Stimulated activated CD8-positive, alpha-beta memory T cell treated with anti-CD3 and anti-CD28 coated beads, Interleukin-7, amount 100 ng/mL, for 24 hours (primary cell): ENCODE measurements at places on chromosomes 7 and 10.

- no peak for DNase-seq
Measured at GRCh38 chr7:1754345-1754908, 84.3 kb downstream of the ELFN1 start.

- DNase-seq, result no peak
Measured at GRCh38 chr10:3500408-3500856, 284.6 kb downstream of the KLF6 start.

- no peak for DNase-seq
Measured at GRCh38 chr10:10318856-10319255, 698.8 kb upstream of the CELF2 start.

DNA sequence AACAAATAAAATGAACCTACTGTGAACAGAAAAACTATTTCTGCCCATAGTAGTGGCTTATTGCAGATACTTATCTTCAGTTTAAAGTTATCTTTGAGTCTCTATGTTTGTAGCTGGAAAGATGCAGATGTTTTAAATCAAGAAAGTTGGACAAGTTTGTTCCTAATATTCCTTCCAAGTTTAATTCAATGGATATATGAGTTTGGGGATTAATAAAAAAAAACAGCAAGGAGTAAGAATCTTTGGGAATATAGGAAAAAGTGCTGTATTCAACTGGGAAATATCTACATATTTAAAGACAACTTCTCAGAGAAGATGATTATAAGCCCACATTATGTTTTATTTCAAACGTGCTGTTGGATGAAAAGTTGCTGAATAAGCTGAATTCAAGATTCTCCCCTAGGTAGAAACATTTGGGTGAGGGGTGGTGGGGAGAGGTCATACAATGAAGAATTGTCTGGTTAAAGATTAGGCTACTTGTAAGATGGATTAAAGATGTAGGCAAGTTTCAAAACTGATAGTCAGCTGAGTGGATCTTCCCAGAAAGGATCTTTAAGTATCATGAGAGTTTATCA, 1135.2 kb downstream of the CNTNAP2 start:
- DNase-seq, result no peak

DNA sequence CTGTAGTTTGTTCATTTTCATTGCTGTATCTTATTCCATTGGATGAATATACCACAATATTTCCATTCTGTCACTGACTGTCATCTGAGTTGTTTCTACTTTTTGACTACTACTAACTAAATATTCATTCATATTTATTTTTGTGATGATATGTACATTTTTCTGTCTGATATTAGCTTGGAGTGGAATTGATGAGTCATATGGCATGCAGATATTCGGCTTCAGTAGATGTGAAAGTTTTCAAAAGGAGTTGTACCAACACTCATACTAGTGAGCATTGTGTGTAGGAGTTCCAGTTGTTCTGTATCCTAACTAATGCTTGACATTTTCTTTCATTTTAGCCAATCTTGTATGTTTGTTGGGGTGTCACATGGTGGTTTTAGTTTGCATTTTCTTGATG, 7.7 kb downstream of the RUNDC3B start:
- DNase-seq, result no peak

GRCh38 chr10:49040601-49041000, 74.7 kb downstream of the VSTM4 start:
- DNase-seq, result no peak

DNA sequence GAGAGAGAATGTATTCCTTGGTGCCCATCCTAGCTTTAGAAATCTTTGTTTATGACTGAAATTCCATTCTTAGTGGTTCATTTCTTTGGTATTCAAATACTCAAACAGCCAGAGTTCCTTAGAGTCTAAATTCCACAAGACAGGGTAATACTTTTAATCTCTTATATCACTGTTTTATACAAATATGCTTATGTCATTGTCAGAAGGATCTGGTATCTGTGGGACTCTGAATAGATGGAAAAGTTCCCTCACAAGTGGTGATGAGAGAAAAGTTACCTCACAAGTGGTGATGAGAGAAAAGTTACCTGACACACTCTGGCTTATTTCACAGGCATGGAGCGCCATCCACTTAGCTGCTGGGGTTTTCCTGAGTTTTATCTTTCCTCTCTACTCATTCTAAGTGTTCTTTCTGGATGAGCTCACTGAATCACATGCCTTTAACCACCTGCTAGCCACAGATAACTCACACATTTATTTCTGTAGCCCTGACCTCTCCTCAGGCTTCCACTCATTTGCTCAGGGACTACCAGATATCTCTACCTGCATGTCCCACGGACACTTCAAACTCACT, 784.0 kb downstream of the SUGCT start:
- no peak for DNase-seq

- DNase-seq, result no peak
Measured at GRCh38 chr10:269440-270074, 134.3 kb downstream of the ZMYND11 start.

GRCh38 chr7:40437498-40437897, 302.7 kb downstream of the SUGCT start:
- no peak for DNase-seq

GRCh38 chr7:843230-843629, 11.0 kb downstream of the SUN1 start:
- DNase-seq, result no peak

GRCh38 chr10:114073395-114074186, 29.9 kb downstream of the ADRB1 start:
- no peak for DNase-seq

DNA sequence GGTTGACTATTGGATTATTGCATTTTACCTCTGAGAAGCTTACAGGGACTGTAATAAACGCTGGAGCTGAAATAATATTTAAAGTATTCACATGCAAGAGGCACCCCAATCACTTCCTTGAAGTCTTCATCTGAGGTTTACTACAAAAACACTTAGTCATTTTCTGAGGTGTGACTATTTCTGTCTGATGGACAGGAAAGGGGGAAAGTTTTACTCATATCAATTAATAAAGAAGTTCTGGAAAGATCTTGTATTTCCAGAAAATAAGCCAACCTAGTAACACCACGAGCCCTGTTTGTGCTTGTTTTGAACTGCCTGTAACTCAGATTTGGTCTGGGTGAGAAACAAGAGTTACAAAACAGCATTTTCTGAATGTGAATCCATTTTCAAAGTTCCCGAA, 63.9 kb upstream of the PRKCQ start:
- DNase-seq, result no peak

DNA sequence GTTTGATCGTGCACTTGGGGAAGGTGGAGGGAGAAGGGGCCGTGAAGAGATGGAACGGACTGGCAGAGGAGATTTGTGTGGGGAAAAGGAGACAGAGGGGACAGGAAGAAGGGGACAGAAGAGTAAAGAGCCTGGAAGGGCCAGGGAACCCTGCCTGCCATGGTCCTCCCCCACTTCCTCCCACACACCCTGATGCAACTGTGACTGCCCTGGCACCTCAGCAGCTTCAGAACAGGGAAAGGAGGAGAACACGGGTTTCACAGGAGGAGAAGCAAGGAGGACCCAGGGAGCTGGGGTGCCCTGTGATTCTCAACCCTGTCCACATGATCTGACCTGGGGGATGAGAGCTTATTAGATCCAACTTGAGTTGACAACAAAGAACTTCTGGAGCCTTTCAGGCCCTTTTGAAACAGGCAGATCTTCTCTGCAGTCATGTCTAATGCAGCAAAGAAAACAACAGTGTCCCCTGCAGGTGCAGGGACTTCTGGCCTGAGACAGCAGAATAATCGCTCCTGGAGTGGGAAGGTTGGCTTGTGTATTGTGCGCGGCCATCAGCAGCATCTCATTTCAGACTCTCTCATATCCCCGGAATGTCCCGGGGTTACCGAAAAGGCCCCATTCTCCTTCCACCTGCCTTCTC, 421.6 kb downstream of the PAXIP1 start:
- no peak for DNase-seq

- peak; percentile 43 for DNase-seq
Measured at GRCh38 chr10:31083765-31084184, 52.1 kb upstream of the ZNF438 start.

DNA sequence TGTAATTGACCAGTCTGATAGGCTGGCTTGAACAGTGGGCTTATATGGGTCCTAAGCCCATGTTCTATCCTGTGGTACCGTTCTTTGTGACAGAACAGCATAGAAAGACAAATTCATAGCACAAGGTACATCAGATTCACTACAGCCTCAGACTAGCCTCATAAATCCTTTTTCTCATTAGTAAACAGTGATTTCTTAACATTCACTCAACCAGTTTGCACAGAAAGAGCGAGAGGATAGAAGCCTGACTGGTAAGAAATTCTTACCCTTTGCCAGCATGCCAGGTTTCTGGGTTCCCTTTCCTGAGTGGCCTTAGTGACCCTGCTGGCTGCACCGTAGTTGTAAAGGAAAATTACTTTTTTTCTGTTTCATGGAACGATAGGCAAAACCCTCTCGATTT, 412.1 kb downstream of the SH2D4B start:
- no peak for DNase-seq

DNA sequence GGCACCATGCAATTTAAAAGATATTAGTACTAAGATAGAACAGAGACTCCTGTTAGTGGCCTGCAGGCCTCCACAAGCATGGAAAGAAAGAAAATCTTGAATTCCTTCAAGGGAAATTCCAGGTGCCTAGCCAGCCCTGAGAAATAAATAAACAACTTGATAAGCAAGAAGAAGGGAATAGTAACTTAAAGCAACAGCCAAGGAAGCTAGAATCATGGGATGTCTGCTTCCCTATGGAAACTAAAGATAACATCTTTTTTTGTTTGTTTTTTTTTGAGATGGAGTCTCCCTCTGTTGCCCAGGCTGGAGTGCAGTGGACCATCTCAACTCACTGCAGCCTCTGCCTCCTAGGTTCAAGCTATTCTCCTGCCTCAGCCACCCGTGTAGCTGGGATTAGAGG, 128.6 kb downstream of the SKIDA1 start:
- no peak for DNase-seq

DNA sequence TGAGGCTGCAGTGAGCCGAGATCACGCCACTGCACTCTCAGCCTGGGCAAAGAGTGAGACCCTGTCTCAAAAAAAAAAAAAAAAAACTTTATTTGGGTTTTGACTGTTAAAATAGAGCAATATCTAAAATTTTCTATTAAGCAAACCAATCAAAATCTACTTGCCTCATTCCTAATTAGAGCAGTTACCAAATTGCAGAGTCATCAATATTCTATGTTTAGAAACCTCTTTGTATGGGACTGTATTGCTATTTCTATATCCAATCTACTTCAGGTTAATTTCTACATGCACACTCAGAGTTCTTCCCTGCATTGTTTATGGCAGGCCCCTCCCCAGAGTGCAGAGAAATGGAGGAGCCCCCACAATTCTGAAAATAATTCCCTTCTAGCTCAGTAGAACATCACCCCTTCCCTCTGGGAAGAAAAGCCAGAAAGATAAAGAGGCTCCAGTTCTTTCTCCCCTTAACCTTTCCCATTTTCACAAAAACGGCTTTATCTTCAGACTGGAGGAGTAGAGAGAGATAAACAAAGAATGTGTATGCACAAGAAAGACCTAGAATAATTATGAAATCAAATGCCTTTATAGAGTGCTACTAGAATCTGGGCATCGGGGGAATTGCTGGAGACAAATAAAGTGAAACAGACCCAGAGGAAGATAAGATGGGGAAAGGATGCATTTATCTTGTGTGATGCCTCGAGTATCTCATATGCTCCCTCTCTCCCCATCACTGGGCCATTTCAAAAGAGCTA, 17.9 kb downstream of the SCRN1 start:
- no peak for DNase-seq

DNA sequence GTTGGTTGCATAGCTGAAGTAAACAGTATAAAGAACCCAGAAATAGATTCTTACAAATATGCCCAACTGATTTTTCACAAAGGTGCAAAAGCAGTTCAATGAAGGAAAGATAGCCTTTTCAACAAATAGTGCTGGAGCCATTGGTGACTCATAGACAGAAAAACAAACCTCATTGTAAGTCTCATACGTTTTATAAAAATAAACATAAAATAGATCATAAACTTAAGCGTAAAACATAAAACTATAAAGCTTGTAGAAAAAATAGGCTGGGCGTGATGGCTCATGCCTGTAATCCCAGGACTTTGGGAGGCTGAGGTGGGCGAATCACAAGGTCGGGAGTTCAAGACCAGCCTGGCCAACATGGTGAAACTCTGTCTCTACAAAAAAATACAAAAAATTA, 318.8 kb upstream of the IGFBP3 start:
- DNase-seq, result no peak

GRCh38 chr7:131047651-131048304, 279.9 kb upstream of the MKLN1 start:
- no peak for DNase-seq

DNA sequence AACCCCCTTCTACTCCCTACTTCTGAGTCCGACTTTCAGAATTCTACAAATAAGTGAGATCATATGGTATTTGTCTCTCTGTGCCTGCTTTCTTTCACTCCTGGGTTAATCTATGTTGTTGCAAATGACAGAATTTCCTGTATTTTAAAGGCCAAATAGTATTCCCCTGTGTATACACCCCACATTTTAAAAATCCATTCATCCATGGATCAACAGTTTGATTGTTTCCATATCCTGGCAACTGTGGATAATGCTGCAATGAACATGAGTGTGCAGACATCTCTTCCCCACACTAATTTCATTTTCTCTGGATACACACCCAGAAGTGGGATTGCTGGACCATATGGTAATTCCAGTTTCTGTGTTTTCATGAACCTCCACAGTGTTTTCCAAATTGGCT, 225.8 kb upstream of the TCERG1L start:
- no peak for DNase-seq

DNA sequence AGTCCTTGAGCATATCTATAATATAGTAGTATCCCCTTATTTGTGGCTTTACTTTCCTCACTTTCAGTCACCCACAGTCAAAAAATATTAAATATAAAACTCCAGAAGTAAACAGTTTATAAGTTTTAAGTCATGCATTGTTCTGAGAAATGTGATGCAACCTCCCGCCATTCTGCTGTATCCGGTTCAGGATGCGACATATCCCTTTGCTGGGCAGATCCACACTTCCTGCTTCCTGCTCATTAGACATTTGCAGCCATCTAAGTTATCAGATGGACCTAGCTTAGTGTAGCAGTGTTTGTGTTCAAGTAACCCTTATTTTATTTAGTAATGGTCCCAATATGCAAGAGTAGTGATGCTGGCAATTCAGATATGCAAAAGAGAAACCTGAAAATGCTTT, 38.9 kb upstream of the BMS1 start:
- DNase-seq, result no peak

GRCh38 chr10:101969412-101969922, 86.5 kb downstream of the ARMH3 start:
- no peak for DNase-seq

- no peak for DNase-seq
Measured at GRCh38 chr7:155173905-155174304, 103.8 kb downstream of the HTR5A start.

- DNase-seq, result no peak
Measured at GRCh38 chr10:79066411-79067240, 2.1 kb upstream of the ZMIZ1 start.

DNA sequence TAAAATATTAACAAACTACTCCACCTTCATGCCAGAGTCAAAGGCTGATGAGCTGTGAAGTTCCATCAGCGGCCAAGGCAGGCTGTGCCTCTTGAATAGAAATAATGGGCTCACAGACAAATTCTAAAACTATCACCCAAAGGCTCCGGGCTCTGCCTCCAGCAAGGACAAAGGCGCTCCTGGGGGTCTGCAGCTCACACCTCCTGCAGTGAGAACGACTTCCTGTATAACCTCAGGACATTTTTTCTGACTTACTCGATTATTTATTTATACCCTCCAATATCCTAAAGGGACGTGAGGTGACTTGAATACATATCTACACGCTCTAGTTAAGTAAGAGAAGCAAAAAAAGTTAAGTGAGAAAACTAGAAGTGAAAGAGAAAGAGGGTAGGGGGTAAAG, 500.7 kb downstream of the CCSER2 start:
- DNase-seq, result no peak
